H1 (cell line): ENCODE measurements at places on chromosomes 13 and 19. TPM values are rescaled to one million over a fixed set of nuclear protein-coding genes. Genes with fewer than 3 reads are reported as not detected.

The MOB3A gene
- 9.2 and 9.8 TPM in 2 replicates for total RNA-seq

DNA sequence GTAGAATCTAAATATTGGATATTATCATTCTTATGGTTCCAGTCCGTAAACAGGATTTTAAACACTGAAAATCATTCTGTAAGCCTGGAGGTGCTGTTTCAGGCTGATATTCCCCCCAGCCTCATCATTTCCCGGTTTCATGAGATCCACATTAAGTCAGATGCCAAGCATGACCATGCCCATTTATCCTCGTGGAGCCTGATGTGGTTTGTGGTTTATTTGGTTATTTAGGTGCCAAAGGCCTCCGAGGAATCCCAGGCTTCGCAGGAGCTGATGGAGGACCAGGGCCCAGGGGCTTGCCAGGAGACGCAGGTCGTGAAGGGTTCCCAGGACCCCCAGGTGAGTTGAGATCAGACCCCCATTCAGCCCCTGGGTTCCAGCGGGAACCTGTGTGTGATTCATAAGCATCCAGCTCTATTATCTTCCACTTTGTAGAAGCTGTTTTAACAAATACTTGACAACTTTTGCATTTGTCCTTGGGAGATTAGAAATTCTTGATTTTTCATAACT, 92.5 kb downstream of the RAB20 start:
- no peak for DNase-seq

- DNase-seq = no peak
Measured at GRCh38 chr13:30340331-30341250, 33.2 kb upstream of the KATNAL1 start.

DNA sequence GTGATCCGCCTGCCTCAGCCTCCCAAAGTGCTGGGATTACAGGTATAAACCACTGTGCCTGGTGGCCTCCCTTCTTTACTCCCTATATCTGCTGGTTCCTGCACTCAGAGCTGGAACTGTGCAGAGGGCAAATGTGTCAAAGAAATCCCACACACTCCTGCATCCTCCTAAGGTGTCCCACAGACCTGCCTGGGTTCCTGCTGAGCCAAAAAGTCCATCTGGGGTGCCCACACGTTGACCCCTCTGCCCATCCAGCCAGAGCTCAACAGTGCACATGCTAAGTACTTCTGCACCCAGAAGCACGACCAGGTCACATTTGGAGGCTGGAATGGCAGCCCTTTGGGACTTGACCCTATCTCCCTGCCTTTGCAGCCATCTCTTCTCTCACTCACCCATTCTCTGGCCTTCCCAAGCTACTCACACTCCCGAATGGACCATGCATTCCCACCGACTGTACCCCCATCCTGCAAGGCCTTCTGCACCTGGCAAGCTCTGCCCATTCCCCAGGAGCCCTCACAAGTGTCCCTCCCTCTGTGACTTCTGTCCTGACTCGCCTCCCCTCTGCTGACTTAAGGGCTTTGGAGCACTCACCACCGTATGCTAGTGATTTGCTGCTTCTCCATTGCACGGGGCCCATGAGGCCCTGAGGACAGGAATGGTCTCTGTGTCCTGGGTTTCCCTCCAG, 152.1 kb downstream of the KCTD15 start:
- no peak for DNase-seq

DNA sequence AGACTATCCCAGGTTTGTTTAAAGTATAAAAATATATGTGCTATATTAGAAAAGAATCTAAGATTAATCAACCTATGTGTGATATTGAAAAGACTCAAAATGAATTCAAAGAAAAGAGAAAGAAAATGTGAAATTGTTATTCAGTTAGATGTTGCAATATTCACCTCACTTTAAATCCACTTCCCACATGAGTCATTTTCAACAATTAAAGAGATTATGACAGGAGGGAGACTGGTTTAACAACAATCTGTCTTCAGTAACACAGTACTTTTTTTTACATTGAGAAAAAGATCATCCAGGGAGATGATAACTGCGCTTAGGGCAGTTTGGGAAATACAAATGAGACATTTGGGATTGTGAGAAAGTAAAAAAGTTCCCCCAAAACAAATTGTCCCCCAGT, 1246.2 kb downstream of the SLITRK1 start:
- DNase-seq = no peak

- no peak for DNase-seq
Measured at GRCh38 chr13:44903574-44903985, 85.7 kb downstream of the NUFIP1 start.

- no peak for DNase-seq
Measured at GRCh38 chr19:57355916-57356315, 4.8 kb downstream of the ZNF304 start.

GRCh38 chr19:41638641-41639081, 11.8 kb upstream of the CEACAM4 start:
- DNase-seq = no peak
